RWPE1 (cell line): ENCODE measurements at places on chromosomes 7 and 10.
A peak's percentile ranks its signal among the peaks of the same experiment; 100 is the strongest.

- no peak for DNase-seq
Observed at GRCh38 chr10:1188558-1189135, 132.5 kb downstream of the WDR37 start.

DNA sequence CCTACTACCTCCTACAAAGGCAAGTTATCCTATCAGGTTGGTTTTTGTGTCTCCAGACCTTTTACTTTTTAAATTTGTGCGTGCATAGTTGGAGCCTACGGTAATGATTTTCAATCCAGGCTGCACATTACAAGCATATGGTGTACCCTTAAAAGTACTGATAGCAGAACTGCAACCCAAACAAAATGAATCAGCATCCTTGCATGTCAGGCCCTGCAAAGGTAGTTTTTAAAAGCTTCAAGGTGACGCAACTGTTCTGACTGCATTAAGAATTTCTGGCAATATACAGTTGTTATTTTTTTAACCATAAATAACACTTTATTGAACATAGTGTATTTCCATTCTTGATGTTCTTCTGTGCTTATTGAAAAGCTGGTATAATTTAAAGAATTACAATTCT lies 28.9 kb downstream of the GNAT3 start:
- DNase-seq = peak; percentile 53

GRCh38 chr7:121442845-121443244 lies 46.7 kb upstream of the FAM3C start:
- peak; percentile 36 for DNase-seq

- peak; percentile 82 for DNase-seq
Observed at GRCh38 chr7:108002726-108003598, at the start of gene LAMB1. Gene LAMB1 (minus strand): TSS chr7:108003161. CDS start chr7:108002885, 276 bp downstream.

GRCh38 chr10:123355748-123356481 lies 201.7 kb downstream of the BUB3 start:
- DNase-seq = no peak

GRCh38 chr10:1410032-1410431 lies 327.3 kb downstream of the ADARB2 start:
- DNase-seq = no peak

DNA sequence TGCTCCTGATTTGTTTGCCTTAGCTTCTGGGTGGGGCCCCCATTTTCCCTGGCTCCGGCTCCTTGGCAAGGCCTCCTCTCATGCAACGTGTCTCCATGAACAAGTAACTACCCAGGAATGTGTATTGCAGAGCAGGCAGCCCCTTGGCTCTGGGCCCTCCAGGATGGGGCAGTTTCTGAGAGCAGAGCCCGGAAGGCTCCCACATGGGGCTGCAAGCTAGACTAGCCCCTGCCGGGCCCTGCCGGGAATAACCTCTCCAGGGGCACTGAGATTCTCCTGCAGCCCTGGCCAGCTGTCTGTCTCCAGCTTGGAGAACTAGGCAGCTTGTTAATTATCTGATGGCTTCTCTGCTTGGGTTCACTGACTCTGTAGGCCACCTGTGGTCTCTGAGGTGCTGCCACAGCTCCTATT lies 184.0 kb upstream of the INHBA start:
- DNase-seq = no peak

GRCh38 chr10:87585565-87586514 lies 73.8 kb upstream of the PAPSS2 start:
- DNase-seq = peak; percentile 84

GRCh38 chr10:1299041-1299726 lies 243.0 kb downstream of the WDR37 start:
- no peak for DNase-seq

DNA sequence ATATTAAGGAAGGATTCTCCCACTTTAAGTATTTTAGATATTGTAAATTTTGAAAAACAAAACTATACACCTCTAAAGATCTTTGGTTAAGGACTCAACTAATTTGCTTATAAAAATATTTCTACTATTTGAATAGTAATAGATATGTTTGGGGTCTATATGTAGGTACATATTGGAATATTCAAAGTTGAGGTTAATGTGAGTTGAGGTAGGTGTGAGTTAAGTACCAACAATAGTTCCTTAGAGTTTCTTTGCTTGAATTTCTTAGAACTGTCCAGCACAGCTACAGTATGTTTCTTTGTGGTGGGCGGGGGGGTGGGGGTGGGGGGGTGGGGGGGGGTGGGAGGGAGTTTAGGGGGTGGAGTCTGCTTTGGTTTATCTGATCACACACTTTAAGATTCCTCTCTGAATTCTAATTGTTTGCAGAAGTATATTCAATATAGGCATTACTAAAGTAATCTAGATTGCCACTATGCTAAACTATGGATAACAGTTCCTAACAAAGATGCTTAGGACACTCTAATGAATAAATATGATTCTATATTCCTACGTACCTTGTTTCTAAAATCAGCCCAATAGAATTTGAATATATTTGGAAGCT lies 2.1 kb downstream of the GRM3 start:
- no peak for DNase-seq

DNA sequence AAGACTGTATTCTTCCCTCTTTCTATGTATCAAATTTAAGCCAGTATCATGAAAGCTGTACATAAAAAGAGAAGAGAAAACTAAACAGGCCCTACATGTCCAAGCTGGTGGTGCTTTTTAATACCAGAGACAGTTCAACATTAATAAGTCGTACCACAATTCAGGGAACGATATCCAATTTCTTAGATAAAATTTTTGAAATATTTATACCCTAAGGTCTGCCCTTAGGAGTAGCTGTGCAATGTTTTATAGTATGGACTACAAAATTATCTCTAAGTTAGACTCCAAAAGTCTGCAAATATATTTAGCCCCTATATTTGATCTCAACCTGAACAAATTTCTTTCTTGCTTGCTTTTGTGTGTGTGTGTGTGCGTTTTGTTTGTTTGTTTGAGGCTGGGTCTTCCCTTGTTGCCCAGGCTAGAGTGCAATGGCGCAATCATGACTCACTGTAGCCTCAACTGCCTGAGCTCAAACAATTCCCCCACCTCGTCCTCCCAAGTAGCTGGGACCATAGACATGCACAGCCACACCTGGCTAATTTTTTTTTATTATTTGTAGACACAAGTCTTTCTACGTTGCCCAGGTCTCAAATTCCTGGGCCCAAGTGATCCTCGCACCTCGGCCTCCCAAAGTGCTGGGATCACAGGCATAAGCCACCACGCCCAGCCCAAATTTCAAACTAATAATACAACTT lies 13.2 kb downstream of the ARHGAP19 start:
- DNase-seq = no peak

DNA sequence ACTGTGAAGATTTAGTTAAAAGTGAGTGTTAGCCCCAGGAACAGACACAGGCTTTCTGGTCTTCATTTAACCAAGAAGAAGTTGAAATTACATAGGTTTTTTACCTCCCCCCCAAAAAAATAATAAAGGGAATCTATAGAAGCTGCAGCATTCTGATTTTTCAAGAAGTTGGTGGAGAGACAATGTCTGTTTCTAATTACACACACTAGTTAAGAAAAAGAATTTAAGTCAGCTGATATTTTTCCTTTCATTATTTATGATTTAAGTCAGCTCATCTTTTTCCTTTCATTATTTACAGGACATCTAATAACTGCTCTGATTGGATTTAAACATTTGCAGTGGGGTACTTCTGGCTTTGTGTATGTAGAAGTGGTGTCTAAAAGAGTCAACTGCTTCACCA lies 201.4 kb upstream of the NRP1 start:
- no peak for DNase-seq

GRCh38 chr7:158324397-158325360 lies 262.9 kb downstream of the PTPRN2 start:
- no peak for DNase-seq

DNA sequence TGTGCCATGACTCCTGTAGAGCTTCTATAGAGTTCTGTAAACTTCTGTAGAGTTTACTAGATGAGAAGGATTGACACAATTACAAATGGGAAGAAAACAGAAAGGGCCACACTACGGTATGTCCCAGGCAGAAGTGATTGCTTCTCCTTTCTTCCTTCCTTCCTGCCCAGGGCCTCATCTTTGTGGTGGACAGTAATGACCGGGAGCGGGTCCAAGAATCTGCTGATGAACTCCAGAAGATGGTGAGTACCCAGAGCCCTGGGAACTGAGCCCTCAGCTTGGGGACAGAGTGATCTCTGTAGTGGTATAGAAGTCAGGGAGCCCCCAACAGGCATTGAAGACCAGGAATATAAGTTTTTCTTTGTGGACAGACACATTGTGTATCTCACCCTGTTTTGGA lies 1.7 kb downstream of the ARF5 start:
- DNase-seq = no peak

- DNase-seq = no peak
Observed at GRCh38 chr7:2411815-2412586, 8.6 kb downstream of the CHST12 start.

GRCh38 chr10:42879380-42880254 lies 97.0 kb downstream of the BMS1 start:
- DNase-seq = no peak

GRCh38 chr7:72405418-72405817 lies 6.7 kb downstream of the CALN1 start:
- peak; percentile 21 for DNase-seq

DNA sequence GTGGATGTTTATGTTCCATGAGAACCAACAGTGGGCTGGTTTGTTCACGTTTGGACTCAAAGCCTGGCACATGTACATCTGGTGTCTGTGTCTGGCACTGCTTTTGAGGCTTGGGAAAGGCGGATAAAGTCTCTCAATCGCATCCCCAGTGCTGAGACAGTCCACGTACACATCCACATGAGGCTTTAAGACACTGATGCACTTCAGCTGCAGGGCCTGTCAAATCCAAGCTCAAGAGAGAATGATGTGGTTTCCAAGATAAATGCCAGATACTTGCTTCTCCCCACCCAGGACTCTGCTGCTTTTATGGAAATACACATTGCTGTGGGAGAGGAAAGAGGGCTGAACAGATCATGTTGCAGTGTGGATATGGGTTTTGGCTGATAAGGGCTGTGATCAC lies 178.4 kb downstream of the ADARB2 start:
- DNase-seq = no peak

- DNase-seq = no peak
Observed at GRCh38 chr7:3197567-3198213, 103.4 kb upstream of the SDK1 start.
